ENCODE measurements at places on chromosomes 2 and 18.

DNA sequence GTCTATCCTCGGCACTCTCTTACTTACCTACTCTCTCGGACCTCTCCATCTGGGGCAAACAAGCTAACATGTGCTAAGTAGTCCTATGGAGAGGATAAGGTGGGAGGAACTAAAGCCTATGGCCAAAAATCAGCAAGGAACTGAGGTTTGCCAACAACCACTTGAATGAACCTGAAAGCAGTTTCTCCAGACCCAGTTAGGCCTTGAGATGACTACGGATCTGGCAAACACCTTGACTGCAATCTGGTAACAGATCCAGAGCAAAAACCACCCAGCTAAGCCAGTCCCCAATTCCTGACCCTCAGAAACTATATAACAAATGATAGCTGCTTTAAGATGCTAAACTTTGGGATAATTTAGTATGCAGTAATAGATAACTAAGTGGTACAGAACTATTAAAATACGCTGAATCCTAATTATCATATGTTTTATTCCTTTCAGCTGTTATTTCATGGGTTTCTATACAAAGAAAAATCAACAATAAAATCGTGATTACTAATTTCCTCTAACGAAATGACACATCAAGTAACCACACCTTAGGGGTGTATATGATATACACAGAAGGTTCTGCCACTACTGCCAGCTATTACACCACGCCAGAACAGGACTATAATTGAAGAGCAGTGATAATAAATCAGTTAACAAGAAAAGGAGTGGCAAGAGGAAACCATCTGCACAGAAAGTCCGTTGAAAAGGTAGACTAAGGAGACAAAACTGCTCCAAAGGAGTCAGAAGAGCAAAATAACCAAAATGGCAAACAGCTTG, 3.2 kb downstream of the FARSB start:
- no peak overlapping the region for H3K27ac ChIP-seq
- no peak overlapping the region for H3K4me3 ChIP-seq
- DNase-seq, result no peak
- H3K4me1 ChIP-seq, result peaks cover 29% of the 10 kb centered on the region
- no peaks in the 10 kb centered on the region for H3K27me3 ChIP-seq
- H3K36me3 ChIP-seq, result peaks cover 1% of the 10 kb centered on the region

DNA sequence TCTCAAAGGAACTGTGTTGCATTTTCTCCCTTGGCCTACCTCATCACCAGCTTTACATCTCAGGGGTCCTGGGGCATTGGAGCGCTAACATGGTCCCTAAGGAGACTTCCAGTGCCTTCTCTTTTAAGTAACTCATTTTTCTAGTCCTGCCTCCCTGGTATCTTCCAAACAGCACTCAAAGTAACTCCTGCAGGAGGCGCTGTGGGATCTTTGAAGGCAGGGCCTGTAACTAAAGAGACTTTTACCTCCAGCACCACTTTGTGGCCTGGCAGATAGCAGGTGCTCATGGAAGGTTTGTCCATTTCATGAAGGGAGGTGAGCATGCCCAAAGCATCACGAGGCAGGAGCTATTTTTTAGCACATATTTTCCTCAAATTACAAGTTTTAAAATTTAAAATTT, 411.0 kb upstream of the GYPC start:
- peak; percentile 56 for DNase-seq
- no peaks in the 10 kb centered on the region for H3K4me1 ChIP-seq
- H3K4me3 ChIP-seq, result no peak overlapping the region
- no peak overlapping the region for H3K27ac ChIP-seq
- H3K27me3 ChIP-seq, result no peaks in the 10 kb centered on the region

DNA sequence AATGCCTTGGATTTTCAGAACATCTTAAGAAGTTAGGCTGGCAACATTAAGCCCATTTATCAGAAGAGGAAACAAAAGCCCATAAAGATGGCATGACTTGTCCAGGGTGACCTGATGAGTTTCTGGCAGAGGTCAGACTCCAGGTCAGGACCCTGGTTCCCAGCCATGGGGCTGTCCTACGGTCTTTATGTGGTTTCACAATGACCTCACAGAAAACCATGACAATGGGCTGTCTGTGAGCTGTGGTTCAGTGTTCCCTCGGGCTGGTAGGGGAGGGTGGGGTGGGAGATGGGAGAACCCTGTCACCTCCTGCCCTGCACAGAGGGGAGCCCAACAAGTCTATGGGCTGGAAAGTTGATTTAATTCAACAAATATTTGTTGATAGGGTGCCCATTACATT, 101.8 kb downstream of the LOXHD1 start:
- H3K4me3 ChIP-seq, result no peak overlapping the region
- DNase-seq, result no peak
- H3K27me3 ChIP-seq, result no peaks in the 10 kb centered on the region
- no peaks in the 10 kb centered on the region for H3K4me1 ChIP-seq
- no peak overlapping the region for H3K27ac ChIP-seq

GRCh38 chr18:52979892-52980291, 639.9 kb downstream of the DCC start:
- no peak overlapping the region for H3K27ac ChIP-seq
- no peaks in the 10 kb centered on the region for H3K27me3 ChIP-seq
- DNase-seq, result no peak
- no peaks in the 10 kb centered on the region for H3K36me3 ChIP-seq

GRCh38 chr18:48571639-48572384, 33.0 kb downstream of the CTIF start:
- no peak overlapping the region for H3K4me3 ChIP-seq
- H3K4me1 ChIP-seq, result peaks cover 9% of the 10 kb centered on the region
- H3K36me3 ChIP-seq, result no peaks in the 10 kb centered on the region
- H3K27me3 ChIP-seq, result no peaks in the 10 kb centered on the region
- H3K27ac ChIP-seq, result no peak overlapping the region

DNA sequence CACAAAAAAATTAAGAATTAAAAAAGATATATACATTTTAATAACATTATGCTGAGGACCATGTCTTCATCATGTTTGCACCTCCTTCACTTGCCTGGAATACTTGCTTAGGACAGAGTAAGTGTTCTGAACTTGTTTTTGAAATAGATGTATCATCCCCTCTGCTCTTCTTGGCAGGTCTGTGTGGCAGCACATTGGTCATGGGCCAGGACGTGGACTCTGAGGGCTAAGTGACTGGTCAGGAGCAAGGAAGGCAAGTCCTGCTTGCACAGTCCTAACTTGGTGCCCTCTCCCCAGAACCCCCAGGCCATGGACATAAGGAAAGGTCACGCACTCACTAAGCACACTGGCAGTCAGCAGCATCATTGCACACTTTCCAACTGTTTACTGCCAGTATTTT, 95.8 kb downstream of the PTPRM start:
- DNase-seq, result no peak
- no peaks in the 10 kb centered on the region for H3K27me3 ChIP-seq
- no peak overlapping the region for H3K4me3 ChIP-seq
- H3K27ac ChIP-seq, result no peak overlapping the region
- H3K4me1 ChIP-seq, result no peaks in the 10 kb centered on the region
- no peaks in the 10 kb centered on the region for H3K36me3 ChIP-seq

- DNase-seq, result no peak
- no peak overlapping the region for H3K4me3 ChIP-seq
- H3K36me3 ChIP-seq, result no peaks in the 10 kb centered on the region
- no peaks in the 10 kb centered on the region for H3K27me3 ChIP-seq
- no peak overlapping the region for H3K27ac ChIP-seq
These were observed 1070.7 kb downstream of the CNTNAP5 start for GRCh38 chr2:125095826-125096225.

DNA sequence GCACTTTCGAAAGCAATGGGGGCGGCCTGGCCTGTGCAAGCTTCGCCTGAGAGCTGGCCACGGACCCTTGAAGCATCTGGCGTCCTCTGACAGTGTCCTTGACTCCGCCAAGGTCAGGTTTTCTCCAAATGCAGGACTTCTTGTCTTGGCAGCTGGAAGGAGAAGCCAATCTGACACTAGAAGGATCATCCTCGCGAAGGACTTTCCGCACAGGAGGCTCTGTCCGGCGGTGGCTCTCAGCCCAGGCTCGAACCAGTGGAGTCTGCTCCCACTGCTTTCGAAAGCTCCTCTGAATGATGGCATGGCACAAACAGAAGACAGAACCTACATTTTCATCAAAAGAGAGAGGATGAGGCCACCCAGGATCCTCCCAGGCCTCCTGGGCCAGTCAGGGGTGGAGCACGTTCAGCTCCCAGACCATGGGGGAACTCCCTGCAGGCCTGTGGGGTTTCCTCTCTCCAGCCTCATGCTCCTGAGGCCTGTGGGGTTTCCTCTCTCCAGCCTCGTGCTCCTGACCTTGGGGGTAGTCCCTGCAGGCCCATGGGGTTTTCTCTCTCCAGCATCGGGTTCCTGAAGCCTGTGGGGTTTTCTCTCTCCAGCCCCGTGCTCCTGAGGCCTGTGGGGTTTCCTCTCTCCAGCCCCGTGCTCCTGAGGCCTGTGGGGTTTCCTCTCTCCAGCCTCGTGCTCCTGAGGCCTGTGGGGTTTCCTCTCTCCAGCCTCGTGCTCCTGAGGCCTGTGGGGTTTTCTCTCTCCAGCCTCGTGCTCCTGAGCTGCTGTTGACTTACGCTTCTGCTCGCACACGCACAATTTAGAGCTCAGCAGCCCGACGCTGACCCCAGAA, 396.5 kb upstream of the SALL3 start:
- no peaks in the 10 kb centered on the region for H3K4me1 ChIP-seq
- no peaks in the 10 kb centered on the region for H3K27me3 ChIP-seq
- H3K36me3 ChIP-seq, result no peaks in the 10 kb centered on the region
- no peak overlapping the region for H3K4me3 ChIP-seq
- DNase-seq, result no peak

DNA sequence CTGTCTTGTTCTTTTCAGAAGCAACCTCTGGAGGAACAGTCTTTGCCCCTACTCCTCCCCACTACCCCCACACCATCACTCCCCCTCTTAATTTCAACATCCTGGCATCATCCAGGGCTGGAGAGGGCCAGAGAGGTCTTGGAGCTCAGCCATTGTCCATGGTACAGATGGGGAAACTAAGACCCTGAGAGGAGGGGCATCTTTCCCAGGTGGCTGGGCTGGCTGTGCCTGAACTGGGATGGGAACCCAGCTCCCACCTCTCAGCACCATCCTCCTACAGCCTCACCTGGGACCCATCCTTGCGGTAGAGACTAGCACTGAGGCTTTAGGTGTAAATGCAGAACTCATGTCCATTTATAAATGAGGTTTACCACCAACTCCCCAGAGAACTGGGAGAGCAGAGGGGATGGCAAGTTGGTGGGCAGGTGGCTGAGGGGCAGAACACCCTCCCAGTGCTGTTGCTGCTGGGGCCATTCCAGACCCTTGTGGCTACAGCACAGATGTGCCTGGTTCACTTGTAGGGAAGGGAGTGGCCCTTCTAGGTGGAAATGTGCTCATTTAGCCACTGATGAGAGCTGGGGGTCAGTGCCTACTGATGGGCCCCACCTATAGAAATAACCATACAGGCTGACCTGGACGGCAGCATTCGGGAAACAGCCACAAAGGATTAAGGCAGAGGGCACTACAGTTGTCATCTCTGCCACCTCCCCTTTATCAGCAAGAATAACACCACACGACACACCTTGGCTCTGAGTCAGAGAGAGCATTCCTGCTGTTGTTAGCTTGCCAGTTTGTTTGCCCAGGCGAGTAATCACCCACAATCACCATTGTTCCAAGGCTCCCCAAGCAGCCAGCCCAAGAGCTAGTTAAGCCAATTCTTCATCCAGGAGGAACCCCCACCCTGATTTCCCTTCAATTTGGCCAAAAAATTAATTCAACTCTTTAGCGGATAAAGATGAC, 2.1 kb downstream of the MLPH start:
- H3K4me1 ChIP-seq, result no peaks in the 10 kb centered on the region

DNA sequence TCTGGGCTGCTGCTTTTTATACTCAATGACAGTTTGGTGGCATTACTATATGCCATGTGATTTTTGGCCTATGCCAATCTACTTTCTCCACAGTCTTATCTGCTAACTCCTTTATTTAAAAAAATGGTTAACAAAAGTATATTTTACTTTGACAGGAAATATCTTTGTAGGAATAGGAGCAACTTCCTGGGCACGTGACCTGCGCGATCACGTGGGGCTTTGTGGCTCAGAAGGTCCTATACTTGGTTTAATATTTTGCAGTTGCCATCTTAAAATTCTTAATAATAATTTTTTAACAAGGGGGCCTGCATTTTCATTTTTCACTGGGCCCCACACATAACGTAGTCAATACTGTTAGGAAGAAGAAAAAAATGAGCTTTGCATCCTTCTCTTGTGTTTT, 249.7 kb downstream of the ACTR3 start:
- H3K27ac ChIP-seq, result no peak overlapping the region
- H3K36me3 ChIP-seq, result no peaks in the 10 kb centered on the region
- no peaks in the 10 kb centered on the region for H3K4me1 ChIP-seq

DNA sequence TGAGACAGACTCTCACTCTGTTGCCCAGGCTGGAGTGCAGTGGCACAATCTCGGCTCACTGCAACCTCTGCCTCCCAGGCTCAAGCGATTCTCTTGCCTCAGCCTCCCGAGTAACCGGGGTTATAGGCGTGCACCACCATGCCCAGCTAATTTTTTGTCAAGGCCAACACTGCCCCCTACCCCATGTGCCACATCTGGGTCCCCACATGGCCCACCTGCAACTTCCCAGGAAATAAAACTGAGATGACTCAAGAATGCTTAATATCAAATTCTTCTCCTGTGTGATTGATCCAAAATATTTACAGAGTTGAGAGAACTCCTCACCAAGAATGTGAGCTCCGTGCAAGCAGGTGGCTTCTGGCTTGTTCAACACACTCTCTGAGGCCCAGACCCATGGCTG, 9.1 kb downstream of the AP1S3 start:
- H3K4me1 ChIP-seq, result no peaks in the 10 kb centered on the region
- H3K4me3 ChIP-seq, result no peak overlapping the region
- no peak for DNase-seq
- no peak overlapping the region for H3K27ac ChIP-seq
- no peaks in the 10 kb centered on the region for H3K27me3 ChIP-seq

GRCh38 chr2:156505696-156506095, 69.5 kb downstream of the GPD2 start:
- H3K4me3 ChIP-seq, result no peak overlapping the region
- H3K27ac ChIP-seq, result no peak overlapping the region
- no peaks in the 10 kb centered on the region for H3K4me1 ChIP-seq
- H3K36me3 ChIP-seq, result no peaks in the 10 kb centered on the region
- no peak for DNase-seq

DNA sequence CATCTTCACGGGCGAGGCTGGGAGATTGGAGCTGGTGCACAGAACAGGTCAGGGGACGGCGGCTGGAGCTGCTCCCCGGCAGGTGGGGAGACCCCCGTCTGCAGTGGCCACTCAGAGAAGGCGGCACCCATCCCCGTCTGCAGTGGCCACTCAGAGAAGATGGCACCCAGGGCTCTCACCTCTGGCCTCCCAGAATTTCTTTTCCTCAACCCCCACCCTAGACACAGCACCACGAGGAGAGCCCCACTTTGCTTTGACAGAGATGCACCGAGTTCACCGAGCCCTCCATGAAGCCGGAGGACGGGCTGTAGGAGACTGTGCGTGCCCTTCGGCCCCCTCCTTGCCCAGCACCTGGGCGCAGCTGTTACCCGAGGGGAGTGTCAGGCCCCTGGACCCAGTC, 201.6 kb upstream of the SALL3 start:
- no peak overlapping the region for H3K27ac ChIP-seq
- H3K4me3 ChIP-seq, result no peak overlapping the region
- no peak for DNase-seq
- H3K27me3 ChIP-seq, result no peaks in the 10 kb centered on the region
- H3K36me3 ChIP-seq, result no peaks in the 10 kb centered on the region

GRCh38 chr2:66525606-66526005, 90.7 kb downstream of the MEIS1 start:
- H3K4me3 ChIP-seq, result no peak overlapping the region
- DNase-seq, result no peak
- H3K27me3 ChIP-seq, result no peaks in the 10 kb centered on the region
- peak overlapping the region; percentile 18 for H3K27ac ChIP-seq

GRCh38 chr2:84383271-84383670, 75.8 kb downstream of the SUCLG1 start:
- no peaks in the 10 kb centered on the region for H3K27me3 ChIP-seq
- no peak for DNase-seq
- H3K4me3 ChIP-seq, result no peak overlapping the region
- H3K4me1 ChIP-seq, result no peaks in the 10 kb centered on the region
